Type B pancreatic cell (in vitro differentiated cells): ENCODE measurements at places on chromosomes 11 and 22. TPM values are rescaled to one million over a fixed set of nuclear protein-coding genes. Genes with fewer than 3 reads are reported as not detected.
A peak's percentile ranks its signal among the peaks of the same experiment; 100 is the strongest.

DNA sequence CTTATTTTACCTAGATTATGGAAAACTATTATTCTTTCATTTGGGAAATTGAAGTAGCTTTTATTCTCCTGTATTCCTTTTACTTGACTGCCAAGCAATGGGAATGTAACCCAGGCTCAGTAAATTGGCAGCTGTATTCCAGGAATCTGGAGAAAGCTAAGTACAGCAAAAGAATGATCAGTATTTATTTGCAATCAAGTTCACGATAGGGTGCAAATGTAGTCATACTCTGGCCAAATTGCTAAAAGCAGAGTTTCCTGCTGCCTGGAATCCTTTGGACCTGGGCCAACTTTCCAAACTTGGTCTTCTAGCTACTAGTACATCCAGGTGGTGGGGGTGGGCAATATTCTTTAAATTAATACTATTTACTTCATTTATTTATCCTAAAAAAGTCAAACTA is 286.0 kb upstream of the CTSC start:
- DNase-seq: no peak

- no peak for DNase-seq
These were observed 15.0 kb downstream of the VWCE start for GRCh38 chr11:61279934-61280659.

- peak; percentile 67 for DNase-seq
These were observed 11.6 kb downstream of the ASCL2 start for GRCh38 chr11:2258501-2259465.

The DUSP8 gene
- 8.4 and 16.1 TPM in 2 replicates for total RNA-seq

DNA sequence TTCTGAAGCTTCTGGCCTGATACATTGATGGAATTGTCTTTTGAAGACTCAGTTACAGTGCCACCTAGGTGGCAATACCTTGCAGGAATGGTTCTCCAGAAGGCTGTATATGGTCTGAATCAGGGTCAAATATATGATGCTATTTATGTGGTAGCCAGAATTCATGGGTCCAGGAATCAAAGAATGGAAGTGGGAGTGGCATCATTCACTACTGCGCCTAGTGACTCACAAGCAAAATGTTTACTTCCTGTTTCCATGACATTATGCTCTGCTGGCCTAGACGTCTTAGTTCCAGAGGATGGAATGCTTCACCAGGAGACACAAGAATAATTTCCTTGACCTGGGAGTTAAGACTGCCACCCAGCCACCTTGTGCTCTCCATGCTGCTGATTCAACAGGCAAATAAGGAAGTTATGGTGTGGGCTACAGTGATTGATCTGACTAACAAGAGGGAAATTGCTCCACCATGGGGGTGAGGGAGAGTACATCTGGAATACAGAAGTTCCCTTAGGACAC is 491.8 kb downstream of the ETS1 start:
- no peak for DNase-seq

- no peak for DNase-seq
These were observed 188.0 kb downstream of the MAML2 start for GRCh38 chr11:96154802-96155520.

DNA sequence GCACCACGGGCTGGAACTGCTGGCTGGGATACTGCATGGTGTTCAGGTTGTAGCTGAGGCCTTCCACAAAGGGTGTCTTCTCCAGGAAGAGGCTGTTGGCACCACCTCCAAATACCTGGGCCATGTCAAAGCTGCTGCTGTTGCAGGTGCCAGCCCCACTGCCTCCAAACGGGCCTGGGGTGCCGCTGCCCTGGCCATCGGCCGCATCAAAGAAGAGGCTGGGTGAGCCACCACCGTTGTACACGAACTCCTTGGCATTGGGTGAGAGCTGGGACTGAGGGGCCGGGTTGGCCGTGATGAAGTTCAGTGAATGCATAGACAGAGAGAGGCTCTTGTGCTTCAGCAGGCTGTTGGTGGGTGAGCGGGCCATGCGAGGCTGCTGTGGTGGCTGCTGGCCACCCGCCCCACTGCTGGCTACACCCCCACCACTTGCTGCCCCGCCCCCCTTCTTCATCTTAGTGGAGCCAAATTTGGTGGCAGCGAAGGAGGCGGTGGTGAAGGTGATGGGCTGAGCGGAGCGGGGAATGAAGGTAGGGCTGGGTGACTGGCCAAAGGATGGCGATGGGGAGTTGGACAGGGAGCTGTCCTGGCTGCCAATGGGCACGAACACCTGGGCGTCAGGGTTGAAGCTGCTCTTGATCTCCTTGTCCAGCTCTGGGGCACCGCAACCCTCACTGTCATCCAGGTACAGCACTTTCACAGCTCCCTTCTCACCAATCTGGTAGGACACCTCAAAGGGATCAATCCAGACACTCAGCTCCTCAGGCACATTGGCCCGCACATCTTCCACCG is 10.1 kb downstream of the TOB2 start:
- DNase-seq: no peak

The KRTAP5-7 gene
- not detected in 2 replicates for total RNA-seq

DNA sequence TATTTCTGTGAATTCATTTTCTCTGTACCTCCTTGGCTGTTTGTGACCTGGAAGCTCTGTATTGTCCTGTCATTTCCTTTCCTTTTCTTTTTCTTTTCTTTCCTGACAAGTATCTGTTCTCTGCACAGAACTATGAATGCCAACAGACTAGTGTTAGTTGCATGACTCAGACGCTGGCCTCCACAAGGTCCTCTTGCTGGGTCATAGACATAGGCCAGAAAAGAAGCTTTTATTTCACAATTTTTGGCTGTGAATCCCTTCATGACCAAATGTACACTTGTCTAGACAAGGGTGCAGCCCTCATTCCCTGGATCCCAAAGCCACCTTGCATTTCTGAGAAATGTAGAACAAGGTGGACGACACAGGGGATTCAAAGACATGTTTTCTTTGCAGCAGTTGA is 104.1 kb upstream of the MTNR1B start:
- DNase-seq: no peak

DNA sequence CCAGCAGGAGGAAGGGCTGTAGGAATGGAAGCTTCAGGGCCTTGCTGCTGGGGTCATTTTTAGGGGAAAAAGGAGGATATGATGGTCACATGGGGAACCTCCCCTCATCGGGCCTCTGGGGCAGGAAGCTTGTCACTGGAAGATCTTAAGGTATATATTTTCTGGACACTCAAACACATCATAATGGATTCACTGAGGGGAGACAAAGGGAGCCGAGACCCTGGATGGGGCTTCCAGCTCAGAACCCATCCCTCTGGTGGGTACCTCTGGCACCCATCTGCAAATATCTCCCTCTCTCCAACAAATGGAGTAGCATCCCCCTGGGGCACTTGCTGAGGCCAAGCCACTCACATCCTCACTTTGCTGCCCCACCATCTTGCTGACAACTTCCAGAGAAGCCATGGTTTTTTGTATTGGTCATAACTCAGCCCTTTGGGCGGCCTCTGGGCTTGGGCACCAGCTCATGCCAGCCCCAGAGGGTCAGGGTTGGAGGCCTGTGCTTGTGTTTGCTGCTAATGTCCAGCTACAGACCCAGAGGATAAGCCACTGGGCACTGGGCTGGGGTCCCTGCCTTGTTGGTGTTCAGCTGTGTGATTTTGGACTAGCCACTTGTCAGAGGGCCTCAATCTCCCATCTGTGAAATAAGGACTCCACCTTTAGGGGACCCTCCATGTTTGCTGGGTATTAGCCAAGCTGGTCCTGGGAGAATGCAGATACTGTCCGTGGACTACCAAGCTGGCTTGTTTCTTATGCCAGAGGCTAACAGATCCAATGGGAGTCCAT is 14.1 kb downstream of the IL10RA start:
- DNase-seq: no peak

DNA sequence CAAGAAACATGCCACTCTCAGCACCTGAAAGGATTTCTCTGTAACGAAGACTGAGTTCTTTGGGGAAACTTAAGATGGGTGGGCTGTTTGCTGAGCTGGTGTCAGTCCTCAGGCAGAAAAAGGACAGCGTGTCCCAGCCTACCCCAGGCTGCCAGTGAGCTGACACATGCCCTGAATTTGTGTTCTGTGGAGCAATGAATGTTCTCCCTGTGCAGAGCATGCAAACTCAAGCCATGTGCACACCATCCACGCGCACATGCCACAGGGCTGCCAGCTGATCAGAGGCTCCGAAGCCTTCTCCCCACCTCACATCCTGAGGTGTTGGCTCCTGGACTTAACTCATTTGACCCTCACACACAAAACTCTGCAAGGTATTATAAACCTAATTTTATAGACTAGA is 104.9 kb downstream of the KCNC1 start:
- DNase-seq: no peak

The IGLL1 gene
- total RNA-seq: not detected in 2 replicates

- DNase-seq: no peak
These were observed 1.4 kb downstream of the B3GNT6 start for GRCh38 chr11:77035580-77035979.

GRCh38 chr11:134417871-134418840 is 6.1 kb upstream of the B3GAT1 start:
- DNase-seq: no peak

DNA sequence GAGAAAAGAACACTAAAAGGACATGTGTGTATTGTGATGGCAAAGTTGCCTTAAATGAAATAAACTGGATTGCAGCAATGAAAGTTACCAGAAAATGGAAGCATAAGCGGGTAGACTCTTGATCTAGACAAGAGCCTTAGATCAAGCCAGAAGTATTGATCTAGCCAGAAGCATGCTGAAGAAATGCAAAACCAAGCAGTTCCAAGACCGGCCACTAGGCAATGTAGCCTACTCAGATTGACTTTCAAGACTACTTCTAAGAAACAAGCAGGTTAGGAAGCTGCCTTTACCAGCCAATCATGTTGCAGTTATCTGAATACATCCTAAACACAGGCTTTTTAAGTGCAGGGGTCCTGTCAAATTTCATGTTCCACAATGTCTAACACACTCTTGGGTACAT is 54.6 kb downstream of the KCNA4 start:
- no peak for DNase-seq

- no peak for DNase-seq
These were observed 1.3 kb upstream of the BARX2 start for GRCh38 chr11:129374081-129374992.
